ENCODE measurements at places on chromosomes 2 and 18.

- no peak for DNase-seq
Observed at GRCh38 chr2:54651291-54651690, 72.2 kb upstream of the EML6 start.

- DNase-seq: no peak
Observed at GRCh38 chr2:239376351-239376750, 24.5 kb downstream of the HDAC4 start.

DNA sequence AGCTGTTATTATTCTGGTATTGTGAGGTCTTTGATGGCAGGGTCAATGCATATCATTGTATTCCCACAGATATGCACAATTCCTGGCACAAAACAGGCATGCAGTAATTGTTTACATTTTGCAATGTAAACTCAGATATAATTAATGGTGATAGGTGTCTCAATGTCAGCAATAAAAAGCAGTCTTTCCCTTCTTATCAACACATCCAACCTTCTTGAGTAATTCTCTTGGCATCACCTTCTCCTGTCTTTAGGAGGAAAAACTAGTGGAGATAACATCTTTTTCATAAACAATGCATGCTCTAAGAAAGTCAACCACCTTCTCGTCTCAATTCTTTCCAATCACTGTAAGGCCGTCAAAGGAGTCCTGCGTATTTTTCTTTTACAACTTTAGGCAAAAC is 313.3 kb upstream of the GULP1 start:
- DNase-seq: no peak

DNA sequence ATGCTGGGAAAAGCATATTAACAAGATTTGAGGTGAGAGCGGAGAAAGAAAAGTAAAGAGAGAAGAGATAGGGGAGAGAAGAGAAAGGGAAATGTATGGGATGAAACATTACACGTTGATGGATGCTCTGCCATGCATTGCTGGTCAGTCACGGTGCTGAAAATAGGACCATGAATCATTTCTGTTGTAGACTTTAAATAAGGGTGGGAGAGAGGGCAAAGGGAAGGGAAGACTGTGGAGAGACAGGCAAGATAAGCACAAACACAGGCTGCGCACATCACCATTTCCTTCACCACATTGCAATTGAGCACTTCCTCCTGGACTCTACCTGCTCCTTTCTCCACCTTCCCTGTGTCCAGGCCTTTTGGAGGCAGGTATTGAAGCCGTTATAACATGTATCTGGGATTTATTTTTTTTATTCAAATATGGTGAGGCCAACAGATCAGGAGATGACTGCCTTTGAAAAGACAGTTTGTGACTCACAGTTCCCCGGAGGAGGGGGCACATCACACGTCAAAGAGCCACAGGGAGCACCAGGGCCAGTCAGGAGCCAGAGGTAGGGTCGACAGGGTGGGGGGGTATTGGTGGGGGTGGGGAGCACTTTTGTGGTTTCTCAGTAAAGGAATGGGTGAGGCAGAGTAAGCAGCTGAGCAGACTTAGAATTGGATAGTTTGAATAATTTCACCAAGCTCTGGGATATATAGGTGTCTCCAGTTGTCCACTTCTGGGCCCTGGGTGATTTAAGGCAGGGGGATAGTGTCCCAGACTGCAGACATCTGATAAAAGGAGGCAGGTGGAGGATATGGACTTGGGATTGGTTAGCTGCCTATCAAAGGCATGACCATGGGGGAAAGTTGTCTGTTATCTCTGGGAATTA is 372.8 kb upstream of the ST6GAL2 start:
- DNase-seq: no peak

- DNase-seq: no peak
Observed at GRCh38 chr18:9115984-9116383, 13.5 kb downstream of the NDUFV2 start.

GRCh38 chr2:143955401-143956065 is 564.4 kb downstream of the ZEB2 start:
- DNase-seq: no peak

DNA sequence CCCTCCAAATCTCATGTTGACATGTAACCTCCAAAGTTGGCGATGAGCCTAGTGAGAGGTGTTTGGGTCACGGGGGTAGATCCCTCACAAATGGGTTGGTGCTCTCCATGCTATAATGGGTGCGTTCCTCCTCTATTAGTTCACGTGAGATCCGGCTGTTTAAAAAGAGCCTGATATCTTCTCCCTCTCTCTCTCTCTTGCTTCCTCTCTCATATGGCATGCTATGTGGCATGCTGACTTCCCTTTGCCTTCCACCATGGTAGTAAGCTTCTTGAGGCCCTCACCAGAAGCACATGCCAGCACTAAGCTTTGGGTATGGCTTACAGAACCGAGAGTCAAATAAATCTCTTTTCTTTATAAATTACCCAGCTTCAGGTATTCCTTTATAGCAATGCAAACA is 39.2 kb downstream of the C2orf76 start:
- no peak for DNase-seq

DNA sequence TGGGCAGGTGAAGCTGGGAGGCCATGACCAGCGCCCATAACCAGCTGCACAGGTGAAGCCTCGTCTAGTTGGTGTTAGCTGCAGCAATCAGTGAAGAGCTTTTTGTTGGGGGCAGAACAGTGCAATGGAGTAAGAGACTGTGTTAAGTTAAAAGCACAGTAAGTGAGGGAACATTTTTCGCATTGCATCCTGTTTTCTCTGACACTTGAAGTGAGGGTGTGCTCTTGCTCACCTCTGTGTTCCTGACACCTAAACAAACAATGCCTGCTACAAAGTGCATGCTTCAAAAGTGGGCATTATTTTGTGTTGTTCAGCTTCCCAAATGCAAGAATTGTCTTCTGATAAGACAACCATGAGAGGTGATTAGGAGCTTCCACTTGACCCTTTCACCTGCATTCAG is 324.0 kb upstream of the ACVR2A start:
- DNase-seq: no peak
